ENCODE measurements at places on chromosomes 11 and 22.

GRCh38 chr11:18720808-18721560 is 5.0 kb downstream of the IGSF22 start:
- peak; percentile 76 for DNase-seq

- no peak for DNase-seq
These were observed 274.1 kb downstream of the TTC28 start for GRCh38 chr22:28405588-28405987.

- no peak for DNase-seq
These were observed 2.5 kb downstream of the CRKL start for GRCh38 chr22:20919718-20920117.

- DNase-seq: no peak
These were observed 146.3 kb downstream of the COMMD9 start for GRCh38 chr11:36142879-36143278.

DNA sequence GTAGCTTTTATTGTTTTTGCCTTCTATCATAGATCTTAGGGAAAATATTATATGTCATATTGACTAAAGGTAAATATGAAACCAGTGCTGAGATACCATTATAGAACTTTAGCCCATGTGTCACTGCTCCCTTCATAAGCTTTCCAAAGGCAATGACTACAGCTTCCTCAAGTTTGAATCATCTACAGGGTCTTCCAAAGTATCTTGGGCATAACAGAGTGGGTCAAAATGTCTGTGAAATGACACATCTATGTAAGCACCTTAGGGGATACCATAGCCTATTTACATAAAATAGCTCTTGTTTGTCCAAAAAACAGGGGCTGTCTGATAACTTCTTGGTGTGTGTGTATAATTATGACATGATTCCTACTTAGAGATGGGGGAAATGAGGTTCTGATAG is 52.5 kb downstream of the RELT start:
- DNase-seq: no peak

- peak; percentile 14 for DNase-seq
These were observed 479 bp downstream of the RSF1 start for GRCh38 chr11:77819921-77820564.

GRCh38 chr11:13135385-13136271 is 126.5 kb downstream of the RASSF10 start:
- no peak for DNase-seq

- no peak for DNase-seq
These were observed 27.2 kb upstream of the KCNQ1OT1 start for GRCh38 chr11:2726964-2727363.

DNA sequence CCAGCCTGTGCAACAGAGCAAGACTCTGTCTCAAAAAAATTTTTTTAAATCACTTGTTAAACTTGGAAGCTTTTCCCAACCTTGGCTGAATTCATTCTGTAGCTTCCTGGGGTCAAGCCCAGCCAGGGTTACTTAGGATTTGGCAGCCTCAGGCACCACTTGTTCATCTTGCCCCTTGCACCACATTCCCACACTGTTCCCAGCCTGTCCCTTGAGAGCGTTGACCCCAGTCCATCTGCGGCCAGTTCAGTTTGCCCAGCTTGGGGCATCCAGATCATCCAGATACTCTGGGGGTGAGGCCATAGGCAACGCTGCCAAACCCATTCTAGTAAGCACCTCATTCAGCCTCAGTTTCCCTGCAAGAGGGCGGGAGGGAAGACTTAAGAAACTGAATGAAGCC is 8.7 kb upstream of the THRSP start:
- no peak for DNase-seq

DNA sequence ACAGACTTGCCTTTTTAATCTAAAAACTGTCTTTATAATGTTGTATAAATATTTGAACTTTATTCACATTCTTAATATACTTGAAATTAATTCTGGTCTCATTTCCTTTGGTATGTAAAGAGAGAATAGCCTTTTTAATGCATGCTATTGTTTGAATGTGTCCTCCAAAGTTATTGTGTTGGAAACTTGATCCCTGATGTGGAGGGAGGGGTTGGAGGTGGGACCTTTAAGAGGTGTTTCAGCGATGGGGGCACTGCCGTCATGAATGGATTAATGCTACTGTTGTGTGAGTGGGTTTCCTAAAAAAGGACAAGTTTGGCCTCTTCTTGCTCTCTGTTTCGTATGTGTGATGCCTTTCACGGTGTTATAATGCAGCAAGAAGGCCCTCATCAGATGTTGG is 131.7 kb downstream of the DDX10 start:
- DNase-seq: no peak

GRCh38 chr22:23245045-23245798 is 64.9 kb downstream of the BCR start:
- DNase-seq: no peak

GRCh38 chr11:2305140-2305778 is 3.4 kb downstream of the TSPAN32 start:
- DNase-seq: peak; percentile 83

DNA sequence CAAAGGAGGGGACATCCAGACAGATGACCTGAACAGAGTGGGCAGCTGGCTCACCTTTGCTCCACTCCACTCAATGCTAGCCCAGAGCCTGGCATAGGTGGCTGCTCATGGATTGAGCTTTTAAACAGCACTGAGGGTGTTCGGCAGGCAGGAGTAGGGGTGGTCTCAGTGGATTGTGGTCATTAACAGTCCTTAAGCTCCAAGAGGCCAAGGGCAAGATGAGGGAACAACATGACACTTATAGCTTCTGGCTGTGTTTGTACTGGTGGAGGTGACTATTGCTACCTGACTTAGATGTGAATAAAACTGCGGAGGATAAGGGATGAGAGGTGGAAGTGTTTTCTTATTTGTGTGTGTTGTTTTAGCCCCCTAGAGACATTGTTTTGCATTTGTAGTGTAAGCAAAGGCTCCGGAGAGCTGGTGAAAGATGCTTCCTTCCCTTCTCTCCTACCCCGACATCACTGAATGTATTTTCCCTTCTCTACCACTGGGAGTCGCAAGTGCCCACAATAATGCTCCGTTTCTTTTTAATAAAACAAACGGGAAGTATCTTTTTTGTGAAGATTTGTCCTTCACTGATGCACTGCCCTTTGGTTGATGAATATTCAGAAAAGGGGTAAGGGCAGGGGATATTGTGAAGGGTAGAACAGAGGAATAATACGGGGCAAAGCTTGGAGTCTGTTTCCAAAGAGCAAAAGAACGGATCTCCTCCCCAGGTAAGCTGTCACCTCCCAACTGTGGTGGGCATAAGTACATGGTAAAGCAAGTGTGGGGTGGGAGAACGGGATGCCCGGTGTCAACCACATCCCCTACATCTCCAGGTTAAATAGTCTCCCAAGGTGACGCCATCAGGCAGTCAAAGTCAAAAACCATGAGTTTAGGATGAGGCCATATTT is 27.5 kb upstream of the MTNR1B start:
- no peak for DNase-seq

DNA sequence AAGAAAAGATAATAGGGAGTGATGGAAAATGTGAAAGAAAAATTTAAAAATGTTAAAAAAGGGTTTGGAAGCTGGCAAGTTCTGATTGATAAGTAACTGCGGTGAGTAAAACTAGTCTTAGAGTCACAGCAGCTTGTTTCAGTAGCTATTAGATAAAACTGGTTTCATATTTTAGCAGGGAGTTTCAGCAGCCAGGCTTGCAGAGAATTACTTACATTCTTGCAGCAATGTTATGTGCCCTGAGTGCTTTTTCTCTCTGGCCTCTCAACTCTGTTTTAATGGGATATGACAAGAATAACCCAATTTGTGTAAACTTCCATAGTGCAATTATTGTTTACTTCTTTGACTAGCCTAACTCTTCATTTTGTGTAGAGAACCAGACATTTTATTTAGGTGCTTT is 33.6 kb downstream of the PPME1 start:
- DNase-seq: no peak

GRCh38 chr11:111571829-111572501 is 30.3 kb upstream of the SIK2 start:
- no peak for DNase-seq

GRCh38 chr11:11709447-11710239 is 87.8 kb upstream of the GALNT18 start:
- DNase-seq: no peak
